CD4-positive, alpha-beta T cell treated with Interleukin-1 beta for 1 hour (primary cell): ENCODE measurements at places on chromosomes 6 and 20.

GRCh38 chr6:83808926-83809325 lies 44.2 kb upstream of the RIPPLY2 start:
- no peak for DNase-seq

GRCh38 chr6:44179072-44179536 lies 20.5 kb downstream of the CAPN11 start:
- DNase-seq, result no peak

- DNase-seq, result no peak
Observed at GRCh38 chr20:12775041-12775440, 233.7 kb upstream of the SPTLC3 start.

GRCh38 chr6:156280065-156280464 lies 497.1 kb upstream of the ARID1B start:
- no peak for DNase-seq

DNA sequence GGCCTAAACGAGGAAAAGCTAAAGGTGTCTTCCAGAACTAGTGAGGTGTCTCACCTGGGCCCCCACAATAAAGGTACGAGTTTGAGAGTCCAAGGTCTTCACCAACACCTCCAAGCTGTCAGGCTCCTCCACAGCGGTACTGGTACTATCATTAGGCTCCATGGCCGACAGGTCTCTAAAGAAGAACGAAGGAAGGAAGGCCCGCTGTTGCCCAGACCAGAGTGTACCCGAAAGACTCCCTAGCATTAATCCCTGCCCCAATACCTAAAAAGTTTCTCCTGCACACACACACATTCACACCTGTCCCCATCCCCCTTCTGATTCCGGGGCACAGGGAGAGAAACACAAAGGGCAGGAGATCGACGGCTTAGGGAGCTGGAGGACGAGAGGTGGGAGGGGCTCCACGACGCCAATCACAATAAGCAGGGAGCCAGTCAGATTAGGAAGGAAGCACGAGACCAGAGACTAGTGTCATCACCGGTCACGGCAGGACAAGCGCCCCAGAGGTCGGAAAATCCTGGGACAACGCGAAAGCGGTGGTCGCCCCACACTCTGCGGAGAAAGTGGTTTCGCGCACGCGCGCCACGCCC lies 764 bp downstream of the BAG6 start:
- no peak for DNase-seq

DNA sequence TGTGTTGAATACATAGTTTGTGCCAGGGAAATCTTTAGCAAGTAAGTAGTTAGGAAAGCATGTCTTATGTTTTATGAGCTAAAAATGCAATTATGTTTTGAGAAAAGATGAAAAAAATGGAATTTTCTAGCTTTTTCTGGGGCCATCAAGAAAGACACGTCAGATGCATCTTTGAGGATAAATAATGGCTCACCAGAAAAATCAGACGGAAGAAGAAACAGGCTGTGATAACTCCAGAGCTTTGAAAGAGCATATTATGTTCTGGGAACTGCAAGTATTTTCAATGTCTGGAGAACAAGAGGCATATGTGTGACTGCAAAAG lies 173.7 kb downstream of the CLVS2 start:
- DNase-seq, result no peak

DNA sequence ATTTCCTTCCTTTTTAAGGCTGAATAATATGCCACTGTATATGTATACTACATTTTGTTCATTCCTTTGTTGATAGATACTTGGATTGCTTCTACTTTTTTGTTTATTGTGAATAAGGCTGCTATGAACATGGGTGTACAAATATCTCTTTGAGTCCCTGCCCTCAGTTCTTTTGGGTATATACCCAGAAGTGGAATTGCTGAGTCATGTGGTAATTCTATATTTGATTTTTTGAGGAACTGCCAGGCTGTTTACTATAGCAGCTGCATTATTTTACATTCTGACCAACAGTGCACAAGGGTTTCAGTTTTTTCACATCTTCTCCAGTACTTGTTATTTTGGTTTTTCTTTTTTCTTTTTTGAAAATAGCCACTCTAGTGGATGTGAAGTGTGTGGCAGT lies 34.1 kb downstream of the CDS2 start:
- no peak for DNase-seq

- DNase-seq, result no peak
Observed at GRCh38 chr6:163986313-163986712, 571.8 kb downstream of the QKI start.

GRCh38 chr20:1902188-1902587 lies 7.0 kb downstream of the SIRPA start:
- DNase-seq, result no peak

- no peak for DNase-seq
Observed at GRCh38 chr20:58228103-58228483, 360 bp downstream of the ANKRD60 start.

- DNase-seq, result no peak
Observed at GRCh38 chr6:139146317-139146726, 11.4 kb downstream of the HECA start.

DNA sequence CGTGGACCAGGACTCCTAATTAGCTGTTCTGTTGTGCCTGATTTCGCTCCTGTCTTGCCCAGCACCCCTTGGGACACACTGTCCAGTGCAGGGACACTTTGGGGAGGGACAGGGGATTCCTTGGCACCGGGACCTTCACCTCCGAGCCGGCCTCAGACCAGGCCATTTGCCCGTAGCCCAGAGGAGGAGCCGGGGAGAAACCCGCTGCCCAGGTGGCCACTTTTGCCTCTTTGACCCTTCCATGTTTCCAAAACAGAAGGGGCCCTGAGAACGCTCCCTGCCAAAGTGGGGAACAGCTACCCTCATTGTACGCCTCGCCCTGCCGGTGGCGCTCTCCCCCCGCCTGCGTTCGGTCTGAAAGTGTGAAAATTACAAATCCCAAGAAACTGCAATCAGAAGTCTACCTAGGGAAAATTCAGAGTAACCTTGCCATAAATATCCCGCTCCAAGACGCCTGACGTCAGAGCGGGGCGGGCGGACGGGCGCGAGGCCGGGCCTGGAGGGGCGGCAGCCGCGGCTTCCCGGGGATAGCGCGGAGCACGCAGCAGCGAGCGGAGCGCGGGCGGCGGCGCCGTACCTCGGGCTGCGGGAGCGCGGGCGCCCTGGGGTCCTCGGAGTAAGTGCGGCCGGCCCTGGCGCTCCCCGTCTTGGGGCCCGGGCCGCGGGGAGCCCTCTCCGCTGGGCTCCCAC lies at the start of gene DAAM2:
TSS of gene DAAM2 (plus strand) at position 527 of the 690 bp plus-strand sequence. CDS start 63,927 bp downstream, outside the sequence.
- no peak for DNase-seq

DNA sequence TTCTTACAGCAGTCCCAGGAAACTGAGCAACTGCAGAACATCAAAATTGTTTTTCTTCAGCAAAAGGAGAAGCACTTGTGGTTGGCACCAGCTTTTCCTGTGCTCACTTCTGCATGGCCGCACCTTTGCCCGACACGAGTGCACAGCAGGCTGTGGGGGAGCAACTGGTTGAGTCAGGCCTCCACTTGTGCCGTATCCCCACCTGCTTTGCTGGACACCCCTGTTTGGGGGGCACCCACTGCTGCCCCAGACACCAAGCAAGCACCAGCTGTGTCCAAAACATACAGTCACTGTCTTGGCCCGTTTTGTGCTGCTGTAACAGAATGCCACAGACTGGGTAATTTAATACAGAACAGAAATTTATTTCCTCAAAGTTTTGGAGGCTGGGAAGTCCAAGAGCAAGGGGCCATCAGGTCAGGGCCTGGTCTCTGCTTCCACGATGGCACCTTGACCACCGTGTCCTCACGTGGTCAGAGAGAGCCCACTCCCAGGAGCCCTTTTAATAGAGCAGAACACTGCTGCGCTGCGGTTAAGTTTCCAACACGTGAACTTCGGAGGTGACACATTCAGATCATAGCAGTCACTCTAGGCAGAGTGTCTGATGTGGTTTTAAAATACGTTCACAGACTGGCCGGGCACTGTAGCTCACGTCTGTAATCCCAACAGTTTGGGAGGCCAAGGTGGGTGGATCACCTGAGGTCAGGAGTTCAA lies 8.7 kb upstream of the GMEB2 start:
- DNase-seq, result peak; percentile 81

GRCh38 chr6:110329348-110329713 lies 28.8 kb downstream of the METTL24 start:
- no peak for DNase-seq

- no peak for DNase-seq
Observed at GRCh38 chr6:44104481-44105021, 22.7 kb downstream of the MRPL14 start.
